Common myeloid progenitor, CD34-positive (primary cell): ENCODE measurements at places on chromosomes 3 and 15.

DNA sequence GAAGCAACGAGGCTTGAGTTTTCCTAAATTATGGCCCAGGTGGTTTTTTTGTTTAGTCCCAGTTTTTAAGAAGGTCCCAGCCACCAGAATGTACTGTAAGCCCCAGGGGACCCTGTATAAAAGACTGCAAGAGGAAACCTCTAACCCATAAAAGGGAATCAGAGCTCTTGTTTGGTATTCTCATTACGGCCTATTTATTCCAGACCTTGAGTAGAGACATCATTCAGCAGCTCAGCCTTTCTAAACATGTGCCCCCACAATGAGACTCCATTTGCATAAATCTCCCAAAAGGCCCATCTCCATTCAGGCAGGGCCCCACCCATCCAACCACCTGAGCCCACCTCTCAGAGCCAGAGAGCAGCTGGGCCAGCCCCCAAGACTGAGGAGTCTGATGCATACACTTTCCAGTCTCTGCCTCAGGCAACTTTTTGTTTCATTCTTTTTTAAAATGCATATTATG is 25.7 kb downstream of the ZDHHC3 start:
- no peak for DNase-seq

GRCh38 chr3:77042343-77042742 is 2.4 kb downstream of the ROBO2 start:
- DNase-seq, result no peak

DNA sequence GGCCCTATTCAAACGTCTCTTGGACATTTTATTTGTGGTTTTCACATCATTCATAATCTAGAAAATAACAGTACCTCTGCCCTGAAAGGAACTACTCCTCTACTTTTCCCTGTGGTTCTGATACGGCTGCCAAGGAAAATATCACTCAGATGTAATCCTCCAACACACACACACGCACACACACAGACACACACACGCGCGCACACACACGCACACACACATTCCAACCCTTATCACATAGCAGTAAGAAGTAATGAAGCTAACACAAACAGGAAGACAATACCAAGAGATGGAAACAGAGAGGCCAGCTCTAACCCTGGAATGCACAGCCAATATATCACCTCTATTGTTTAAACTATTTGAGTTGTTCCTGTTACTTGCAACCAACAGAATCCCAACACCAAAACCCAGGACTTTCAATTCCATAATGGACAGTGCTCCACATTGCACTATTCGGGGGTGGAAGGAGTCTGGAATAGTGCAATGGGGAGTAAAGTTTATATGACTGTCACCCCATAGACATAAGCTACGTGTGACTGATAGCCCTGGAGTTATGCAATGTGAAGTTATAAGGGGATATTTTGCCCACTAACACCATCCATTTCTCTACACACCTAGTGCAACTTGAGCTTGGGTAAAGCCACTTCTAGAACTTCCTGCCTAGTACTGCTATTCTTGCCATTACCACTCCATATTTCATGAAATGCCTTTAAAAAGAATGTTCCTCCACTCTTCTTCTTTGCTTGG is 71.3 kb upstream of the FNDC3B start:
- DNase-seq, result no peak

DNA sequence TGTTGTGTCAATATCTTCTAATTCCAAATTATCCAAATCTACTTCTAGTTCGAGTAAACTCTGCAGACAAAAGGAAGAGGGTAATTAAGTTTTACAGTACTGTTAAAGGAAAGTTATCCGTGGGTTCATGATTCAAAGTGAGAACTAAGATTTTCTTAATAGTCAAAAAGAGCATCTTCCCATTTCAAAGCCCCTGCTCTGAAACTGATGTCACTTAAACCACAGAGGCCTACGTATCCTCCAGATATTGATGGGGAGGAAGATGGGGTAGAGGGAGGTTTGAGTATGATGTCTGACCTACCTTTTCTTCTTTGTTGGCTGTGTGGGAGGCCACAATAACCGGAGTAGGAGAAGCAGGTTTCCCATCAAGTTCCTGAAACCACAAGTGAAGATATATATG is 14.1 kb downstream of the MRPS22 start:
- DNase-seq, result no peak

DNA sequence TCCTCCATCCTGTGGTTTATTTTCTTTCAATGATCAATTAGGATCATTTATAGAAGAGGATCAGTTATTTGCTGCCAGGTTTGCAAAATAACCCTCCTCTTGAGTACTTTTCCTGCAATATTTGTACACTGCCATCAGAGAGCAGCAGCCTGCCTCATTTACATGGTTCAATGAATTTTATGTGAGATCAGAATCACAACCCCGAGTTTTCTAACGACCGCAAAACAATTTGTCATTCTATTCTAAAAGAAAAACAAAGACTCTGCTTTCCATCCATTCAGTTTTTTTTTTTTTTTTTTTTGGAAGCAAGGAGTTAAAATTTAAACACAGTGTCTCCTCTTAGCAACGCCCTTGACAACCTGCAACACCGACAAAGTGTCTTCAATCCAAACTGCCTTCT is 146.9 kb downstream of the RAB11A start:
- DNase-seq, result no peak

- no peak for DNase-seq
Observed at GRCh38 chr15:88912500-88912921, 668 bp downstream of the MFGE8 start.

DNA sequence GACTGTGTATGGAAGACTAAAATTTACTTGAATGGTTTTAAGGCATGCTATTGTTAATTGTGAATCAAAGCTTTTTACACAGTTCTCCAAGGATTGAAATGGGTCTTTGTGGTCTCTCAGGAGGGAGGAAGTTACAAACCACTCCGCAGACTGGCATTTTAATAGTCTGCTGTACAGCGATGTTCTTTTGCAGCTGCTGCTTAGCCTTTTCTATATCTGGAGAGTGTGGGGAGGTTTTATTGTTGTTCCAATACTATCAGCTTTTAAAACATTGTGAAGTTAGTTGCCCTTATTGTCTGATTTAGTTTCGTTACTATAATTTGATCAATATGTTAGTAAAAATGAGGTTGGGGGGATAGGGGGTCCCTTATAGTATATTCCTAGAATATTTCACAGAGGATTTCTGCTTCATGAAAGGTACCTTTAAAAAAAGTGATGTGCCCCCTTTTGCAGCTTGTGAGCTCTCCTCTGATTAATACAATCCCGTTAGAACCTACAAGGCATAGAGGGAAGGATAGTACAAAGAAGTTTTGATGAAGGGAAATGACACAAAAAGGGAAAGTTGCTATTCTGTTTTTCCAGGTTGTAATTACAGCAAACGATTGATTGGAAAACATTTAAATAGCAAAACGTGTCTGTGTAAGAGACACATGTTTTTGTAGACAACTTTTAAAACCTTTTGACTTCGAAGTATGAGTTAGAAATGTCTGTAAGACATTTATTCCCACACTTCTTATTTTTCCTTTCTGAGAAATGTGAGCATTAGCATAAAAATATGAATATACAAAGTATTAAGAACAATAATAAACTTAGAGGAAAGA is 158.3 kb upstream of the CGNL1 start:
- DNase-seq, result peak; percentile 64

DNA sequence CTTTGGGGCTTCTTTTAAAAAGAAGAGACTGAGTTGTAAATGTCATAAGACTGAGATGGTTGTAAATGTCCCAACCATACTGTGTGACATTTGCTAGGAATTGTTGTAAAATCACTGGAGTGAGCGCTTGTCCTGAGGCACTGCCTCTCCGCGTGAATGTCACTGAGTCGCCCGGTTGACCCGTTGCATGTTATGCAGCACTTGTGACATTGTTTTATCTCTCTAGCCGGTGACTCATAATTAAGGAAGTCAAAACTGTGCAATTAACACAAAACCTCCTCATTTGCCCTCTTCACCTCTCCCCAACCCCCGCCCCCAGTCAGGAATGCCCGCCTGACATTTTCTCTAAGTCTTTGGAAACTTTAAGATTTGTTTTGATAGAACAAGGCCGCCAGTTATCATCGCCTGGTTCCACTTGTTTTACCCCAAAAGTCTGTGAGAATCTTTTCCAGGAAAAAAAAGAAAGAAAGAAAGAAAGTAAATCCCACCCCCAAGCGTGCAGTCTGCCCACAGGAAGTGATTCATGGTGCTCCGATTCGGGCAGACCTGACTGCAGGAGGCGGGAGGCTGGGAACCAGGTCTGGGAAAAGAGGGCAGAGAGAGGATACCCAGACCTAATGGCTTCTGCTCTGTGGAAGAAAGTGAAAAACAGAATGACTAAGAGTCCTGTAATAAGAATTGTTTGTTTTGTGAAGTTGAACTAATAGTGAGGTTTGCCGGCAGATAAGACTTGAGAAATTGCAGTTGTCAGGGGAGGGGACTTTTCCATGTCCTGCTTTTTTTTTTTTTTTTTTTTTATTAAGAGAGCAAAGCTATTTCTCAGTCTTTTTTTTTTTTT is 84.8 kb downstream of the SMAD3 start:
- peak; percentile 63 for DNase-seq

DNA sequence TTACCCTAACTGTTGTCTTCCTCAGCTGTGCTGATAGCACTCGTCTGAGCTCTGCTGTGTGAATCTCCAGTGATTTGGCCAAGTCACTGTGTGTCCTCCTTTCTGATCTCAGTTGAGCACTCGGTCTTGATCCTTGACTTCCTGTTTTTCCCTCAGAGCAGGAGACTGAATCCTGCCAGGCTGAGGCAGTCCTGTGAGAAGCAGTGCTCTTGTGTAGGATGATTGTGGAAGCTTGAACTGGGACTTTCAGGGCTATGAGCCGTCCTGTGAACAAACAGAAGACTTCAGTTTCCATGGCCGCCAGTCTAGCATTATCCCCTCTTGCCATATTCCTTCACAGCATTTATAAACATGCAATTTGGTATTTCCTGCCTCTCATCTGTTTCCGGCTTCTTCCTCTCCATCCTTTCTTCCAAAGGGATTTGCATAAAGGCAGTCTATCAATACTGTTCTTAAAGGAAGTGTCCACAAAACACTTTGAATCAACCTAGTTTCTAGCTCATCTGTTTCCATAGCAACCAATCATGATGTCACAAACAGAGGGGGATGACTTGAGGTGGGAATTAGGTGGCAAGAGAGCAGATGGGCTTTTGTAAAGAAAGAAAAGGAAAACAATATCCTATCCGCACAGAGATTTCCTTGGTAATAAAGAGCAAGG is 237.2 kb downstream of the AGBL1 start:
- no peak for DNase-seq

DNA sequence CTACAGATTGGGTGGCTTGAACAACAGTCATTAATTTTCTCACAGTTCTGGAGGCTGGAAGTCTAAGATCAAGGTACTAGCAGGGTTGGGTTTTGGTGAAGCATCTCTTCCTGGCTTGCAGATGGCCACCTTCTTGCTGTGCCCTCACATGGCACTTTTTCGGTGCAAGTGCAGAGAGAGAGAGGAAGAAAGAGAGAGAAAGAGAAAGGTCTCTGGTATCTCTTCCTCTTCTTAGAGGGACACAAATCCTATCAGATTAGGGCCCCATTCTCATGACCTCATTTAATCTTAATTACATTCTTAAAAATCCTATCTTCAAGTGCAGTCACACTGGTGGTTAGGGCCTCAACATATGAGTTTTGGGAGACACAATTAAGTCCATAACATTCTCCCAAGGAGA is 167.1 kb downstream of the NFKBIZ start:
- DNase-seq, result no peak

- DNase-seq, result peak; percentile 89
Observed at GRCh38 chr3:138923531-138923994, 23.4 kb downstream of the FOXL2 start.

DNA sequence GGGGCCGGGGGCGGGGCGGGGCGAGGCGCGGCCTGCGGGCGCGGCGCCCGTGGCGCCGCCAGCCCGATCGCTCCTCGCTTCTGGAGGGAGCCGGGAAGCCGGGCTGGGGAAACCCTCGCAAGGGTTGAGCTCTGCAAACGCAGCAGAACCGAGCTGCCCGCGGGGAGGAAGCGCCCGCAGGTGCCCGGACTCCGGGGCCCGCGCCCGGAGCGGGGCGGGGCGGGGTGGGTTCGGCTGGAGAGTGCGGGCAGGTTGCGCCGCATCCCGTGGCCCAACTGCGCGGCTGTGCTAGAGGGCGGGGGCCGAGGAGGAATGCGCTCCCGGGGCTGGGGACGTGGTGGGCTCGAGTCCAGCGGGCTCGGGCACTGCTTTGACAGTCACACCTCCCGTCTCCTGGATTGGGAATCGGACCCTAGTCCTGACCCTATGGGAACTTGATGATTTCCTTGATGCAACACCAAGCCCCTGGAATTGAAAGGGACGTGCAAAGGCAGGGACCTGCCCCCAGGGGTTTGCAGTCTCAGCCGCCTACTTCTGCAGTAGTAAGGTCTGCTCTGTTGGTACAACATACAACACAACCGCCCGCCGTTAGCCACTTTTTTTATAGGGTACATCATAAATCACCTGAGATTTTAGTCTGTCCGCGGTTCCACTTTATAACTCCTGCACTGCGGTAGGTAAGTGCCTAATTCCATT is 34.3 kb downstream of the ZBTB38 start:
- peak; percentile 34 for DNase-seq

GRCh38 chr3:116285781-116286421 is 159.4 kb downstream of the LSAMP start:
- no peak for DNase-seq

DNA sequence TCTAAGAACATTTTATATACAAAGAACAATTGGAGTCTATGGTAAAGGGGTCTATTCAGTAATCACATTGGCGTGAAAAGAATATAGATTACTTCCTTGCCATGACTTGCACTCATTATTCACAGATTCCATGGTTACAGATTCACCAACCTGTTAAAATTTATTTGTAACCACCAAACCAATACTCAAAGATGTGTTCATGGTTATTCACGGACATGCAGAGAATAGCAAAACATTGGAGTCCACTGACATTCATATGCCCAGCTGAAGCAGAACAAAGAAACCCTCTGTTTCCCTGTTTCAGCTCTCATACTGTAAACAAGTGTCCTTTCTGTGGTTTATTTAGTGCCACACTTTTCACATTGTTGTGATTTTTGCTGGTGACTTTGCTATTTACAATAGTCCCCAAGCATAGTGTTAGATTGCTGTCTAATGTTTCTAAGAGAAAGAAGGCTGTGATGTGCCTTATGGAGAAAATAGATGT is 185.8 kb upstream of the TTC14 start:
- no peak for DNase-seq
